ENCODE measurements at places on chromosomes 12 and 14. TPM values are rescaled to one million over a fixed set of nuclear protein-coding genes. Genes with fewer than 3 reads are reported as not detected.

DNA sequence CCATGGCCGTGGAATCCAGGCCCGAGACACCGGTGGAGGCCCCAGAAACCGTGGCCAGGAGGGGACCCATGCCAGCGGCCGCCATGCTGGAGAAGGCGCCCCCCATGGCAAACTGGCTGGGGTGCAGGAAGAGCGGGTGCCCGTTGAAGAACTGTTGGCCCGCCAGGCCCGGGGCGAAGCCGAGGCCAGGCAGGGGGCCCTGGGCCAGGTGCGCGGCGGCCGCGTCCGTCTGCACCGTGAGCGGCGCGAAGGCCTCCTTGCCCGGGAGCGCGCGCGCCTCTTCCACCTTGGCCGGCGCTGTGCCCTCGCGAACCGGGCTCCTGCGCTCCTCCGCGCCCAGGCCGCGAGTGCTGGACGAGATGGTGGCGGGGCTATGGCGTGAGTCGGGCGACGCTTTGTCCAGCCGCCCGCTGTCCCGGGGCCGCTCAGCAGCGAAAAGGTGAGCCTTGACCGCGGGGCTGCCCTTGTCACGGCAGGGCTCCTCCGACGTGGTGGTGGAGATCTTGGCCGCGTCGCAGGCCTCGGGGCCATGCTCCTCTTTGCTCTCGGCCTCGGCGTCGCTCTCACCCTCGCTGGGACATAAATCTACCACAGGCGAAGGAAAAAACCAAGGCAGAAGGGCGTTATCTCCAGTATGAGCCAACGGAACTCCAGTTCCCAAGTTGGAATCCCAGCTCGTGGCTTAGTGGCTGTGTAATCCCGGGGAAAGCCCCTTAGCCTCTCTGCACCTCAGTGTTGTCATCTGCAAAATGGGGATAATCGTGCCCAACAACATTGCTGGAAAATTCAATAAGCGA is 9.5 kb downstream of the TBX3 start:
- DNase-seq = no peak

Gene FITM1
- 1.8 TPM for total RNA-seq

- DNase-seq = no peak
Observed at GRCh38 chr14:33370426-33370825, 431.7 kb downstream of the NPAS3 start.

GRCh38 chr12:26614011-26614616 is 218.9 kb downstream of the ITPR2 start:
- DNase-seq = no peak

Gene ESRRB
- 0.38 TPM for total RNA-seq

GRCh38 chr12:72888693-72889092 is 616.5 kb downstream of the TRHDE start:
- no peak for DNase-seq

Gene RNASE7
- not detected for total RNA-seq

Gene MMP19
- total RNA-seq = 0.24 TPM
